Fibroblast of skin of left quadriceps (primary cell): ENCODE measurements at places on chromosomes 4 and X.

- peak; percentile 7 for DNase-seq
These were observed 304.1 kb upstream of the TECRL start for GRCh38 chr4:64713256-64713840.

DNA sequence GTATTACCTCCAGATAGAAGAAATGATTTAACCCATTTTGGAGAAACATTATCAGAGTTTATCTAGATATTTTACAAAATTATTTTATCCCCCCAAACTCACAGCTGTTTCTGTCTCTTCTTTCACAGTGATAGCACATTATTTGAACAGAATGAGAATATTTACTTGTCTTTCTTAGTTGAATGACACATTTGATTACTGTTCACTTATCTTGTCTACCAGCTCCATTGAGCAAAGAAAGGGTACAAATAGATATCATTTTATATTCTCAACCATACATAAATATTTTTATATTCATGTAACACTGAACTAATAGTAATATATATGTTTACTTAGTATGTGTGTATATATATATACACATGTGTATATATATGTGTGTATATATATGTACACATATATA, 364.2 kb downstream of the GALNTL6 start:
- no peak for DNase-seq

GRCh38 chr4:4539481-4539880, 2.4 kb downstream of the STX18 start:
- DNase-seq: no peak

GRCh38 chr4:185015108-185015507, 3.2 kb upstream of the HELT start:
- no peak for DNase-seq

DNA sequence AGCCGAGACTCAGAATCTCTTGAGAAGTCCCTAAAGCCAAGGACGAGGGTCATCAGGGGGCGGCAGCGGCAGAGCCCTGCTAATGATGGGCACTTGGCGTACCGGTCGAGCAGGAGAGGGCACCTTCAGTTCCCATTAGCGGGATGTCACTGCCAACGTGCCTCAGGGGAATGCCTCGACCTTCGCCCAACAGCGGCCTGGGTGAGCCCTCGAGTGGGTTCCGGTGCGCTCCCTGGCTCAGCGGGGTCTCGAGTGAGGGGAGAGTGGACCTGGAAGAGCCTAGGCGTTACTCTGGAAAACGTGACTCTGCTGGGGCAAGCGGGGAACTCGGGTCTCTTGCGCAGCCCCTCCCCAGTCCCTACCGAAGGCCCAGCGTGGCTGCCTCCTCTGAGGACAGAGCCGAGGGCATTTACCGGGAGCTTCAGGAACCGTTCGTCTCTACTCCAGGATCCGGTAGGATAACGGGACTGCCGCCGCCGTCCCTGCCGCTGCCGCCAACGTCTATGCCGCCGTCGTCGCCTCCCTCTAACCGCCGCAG, 36.9 kb downstream of the PGRMC1 start:
- no peak for DNase-seq

GRCh38 chr4:85966373-85966772, 393.5 kb downstream of the MAPK10 start:
- no peak for DNase-seq

- DNase-seq: no peak
These were observed 437.1 kb downstream of the MAGEB5 start for GRCh38 chrX:26653050-26653449.

DNA sequence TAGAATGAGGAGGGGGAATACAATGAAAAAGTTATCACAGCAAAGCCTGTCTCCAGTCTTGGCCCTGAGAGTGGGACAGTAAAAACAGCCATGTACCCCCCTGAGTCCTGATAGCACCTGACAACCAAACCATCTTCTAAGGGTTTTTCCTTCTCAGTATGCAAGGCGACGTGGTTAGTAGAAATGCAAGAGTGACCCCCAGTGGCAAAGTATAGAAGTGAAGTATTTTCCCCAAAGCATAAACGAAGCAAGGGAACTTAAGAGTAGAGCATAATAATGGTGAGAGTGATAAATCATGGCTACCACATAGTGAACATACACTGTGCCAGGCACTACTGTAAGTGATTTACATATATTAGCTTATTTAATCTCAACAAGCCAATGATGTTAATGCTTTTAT, 52.8 kb downstream of the FAM47C start:
- DNase-seq: no peak

GRCh38 chr4:127525608-127526007, 107.1 kb upstream of the INTU start:
- DNase-seq: no peak

GRCh38 chrX:10021461-10022272, 54.5 kb downstream of the CLDN34 start:
- DNase-seq: no peak

GRCh38 chr4:149793459-149793858, 22.2 kb downstream of the IQCM start:
- no peak for DNase-seq

GRCh38 chrX:4754878-4755604, 1041.6 kb upstream of the PRKX start:
- DNase-seq: no peak

- no peak for DNase-seq
These were observed 73.0 kb upstream of the SCOC start for GRCh38 chr4:140300271-140300970.

DNA sequence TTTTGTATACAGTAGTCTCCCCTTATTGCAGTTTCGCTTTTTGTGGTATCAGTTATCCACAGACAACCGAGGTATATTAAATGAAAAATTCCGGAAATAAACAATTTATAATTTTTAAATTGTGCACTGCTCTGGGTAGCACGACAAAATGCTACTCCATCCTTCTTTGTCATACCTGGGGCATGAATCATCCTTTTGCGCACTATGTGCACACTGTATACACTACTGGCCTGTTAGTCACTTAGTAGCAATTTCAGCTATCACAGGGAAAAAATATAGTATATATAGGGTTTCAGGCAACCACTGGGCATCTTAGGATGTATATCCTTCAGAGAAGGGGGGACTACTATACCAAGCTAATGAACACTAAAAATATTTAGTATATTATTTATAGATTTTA, 198.8 kb upstream of the FAT4 start:
- DNase-seq: no peak

DNA sequence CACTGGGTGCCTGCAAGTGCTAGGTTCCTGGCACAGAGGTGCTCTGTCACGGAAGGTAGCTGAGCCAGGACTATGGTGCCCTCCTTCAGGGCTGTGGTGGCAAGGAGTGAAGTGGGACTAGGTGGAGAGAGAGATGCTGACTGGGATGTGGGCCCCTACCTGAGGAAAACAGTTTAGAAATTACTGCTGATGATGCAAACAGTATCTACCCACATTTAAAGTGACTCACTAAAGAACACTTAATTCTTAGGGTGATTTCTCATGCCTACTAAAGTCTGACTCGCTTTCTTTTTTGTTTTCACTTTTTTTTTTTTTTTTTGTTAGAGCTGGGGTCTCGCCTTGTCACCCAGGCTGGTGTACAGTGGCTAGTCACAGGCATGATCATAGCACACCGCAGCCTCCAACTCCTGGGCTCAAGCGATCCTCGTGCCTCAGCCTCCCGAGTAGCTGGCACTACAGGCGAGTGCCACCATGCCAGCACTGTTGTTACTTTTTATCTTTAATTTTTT, 3.1 kb downstream of the ZNF185 start:
- DNase-seq: no peak

DNA sequence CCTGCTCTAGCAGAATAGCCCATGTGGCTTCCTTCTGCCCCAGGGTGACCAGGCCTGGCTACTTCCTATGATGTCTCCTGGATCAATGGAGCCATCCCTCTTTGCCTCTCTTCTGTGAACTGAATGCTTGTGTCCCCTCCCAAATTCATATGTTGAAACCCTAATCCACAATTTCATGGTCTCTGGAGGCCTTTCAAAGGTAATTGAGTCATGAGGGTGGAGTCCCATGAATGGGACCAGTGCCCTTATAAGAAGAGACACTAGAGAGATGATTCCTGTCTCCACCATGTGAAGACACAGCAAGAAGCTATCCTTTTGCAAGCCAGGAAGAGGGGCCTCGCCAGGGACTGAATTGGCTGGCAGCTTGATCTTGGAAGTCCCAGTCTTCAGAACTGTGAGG, 18.4 kb downstream of the CCKAR start:
- no peak for DNase-seq

- no peak for DNase-seq
These were observed 80.0 kb downstream of the ARSJ start for GRCh38 chr4:113899271-113900070.

DNA sequence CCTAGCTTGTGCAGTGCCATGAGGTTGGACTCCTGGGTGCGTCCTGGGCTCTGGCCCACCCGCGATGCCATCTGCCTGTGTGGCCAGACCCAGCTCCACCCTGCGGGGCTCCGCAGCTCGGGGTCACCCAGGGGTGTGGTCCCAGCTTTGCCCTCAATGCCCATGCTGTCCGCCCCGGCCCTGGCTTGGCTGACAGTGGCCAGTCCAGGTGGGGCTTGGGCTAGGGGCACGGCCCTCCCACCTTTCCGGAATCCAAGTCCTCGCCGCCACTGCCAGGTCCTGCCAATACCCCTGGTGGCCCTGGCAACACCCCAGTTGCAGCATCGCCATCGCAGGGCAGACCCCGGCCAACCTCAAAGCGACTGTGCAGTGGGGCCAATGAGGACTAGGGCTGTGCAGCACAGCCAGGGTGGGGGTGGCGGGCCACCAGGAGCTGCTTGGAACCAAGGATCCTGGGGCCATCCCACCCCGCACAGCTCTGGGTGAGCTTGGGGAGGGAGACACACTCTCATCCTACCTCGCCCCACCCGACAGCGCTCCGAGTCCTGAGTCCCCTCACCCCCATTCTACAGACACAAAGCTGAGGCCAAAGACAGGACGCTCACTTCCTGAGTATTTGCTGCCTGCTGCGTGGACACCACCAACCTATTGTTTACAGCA, 80.9 kb downstream of the ZNF718 start:
- DNase-seq: no peak

DNA sequence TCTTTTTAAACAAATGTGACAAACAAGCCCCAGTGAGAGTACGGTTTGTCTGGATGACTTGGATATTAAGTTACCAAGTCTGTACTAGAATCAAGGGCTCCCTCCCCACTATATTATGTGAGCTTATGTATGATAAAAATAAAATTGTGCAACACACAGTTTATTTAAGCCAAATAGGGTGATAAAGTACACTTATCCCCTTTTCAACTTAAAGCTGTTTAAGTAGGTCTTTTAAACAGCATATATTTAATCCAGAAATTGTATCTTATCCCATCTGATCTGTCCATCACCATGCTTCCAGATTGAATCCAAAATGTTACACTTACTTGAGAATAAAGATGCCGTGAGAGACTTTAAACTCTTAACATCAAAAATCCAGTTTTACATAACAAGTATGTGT, 2.0 kb upstream of the KLHL34 start:
- DNase-seq: no peak

DNA sequence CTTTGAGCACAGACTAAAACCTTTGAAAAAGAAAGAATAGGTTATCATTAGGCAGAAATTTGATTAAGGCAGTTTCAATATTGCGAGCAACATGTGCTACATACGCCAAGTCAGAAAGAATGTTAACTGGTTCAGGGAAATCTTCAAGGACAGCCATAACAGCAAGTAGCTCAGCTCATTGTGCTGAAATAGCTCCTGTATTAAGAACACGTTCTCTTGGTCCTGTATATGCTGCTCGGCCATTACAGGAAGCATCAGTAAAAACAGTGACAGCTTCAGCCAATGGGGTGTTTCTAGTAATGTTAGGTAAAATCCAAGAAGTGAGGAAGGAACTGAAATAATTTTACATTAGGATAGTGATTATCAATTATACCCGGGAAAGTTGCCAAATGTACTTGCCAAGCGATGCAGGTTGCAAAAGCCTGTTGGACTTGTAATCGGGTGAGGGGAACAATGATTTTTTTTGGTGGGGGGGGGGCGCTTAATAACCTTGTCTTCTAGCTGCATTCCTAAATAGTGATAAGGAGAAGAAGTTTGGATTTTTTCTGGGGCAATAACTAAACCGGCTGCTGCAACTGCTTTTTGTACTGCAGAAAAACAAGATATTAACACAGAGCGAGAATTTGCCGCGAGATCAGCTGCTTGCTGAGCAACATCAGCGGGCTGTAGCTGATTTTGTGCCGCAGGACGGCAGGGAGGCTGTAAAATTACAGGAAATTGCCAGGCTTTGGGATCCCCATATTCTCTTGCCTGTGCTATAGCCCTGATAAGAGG, 49.4 kb upstream of the RASSF6 start:
- DNase-seq: no peak

- no peak for DNase-seq
These were observed at the start of gene RNF212 for GRCh38 chr4:1113311-1114009. Gene RNF212 (minus strand): TSS chr4:1113564. CDS start chr4:1113464, 100 bp downstream.

DNA sequence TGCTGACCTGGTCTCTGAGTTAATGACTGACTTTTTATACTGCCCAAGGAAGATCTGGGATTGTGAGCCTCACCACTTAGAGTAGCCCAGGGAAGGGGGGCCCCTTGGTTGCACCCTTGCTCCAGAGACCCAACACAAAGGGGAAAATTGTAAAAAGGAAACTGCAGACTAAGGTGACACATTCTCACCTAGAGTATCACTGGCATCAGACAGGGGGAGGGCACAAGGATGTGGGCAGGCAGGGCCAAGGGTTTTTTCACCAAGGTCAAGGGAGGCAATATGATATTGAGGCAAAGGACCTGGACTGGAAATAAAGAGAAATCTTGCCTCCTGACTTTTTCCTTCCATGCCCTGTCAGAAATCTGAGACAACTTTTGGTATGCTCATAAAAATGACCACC, 386.2 kb upstream of the FGF16 start:
- no peak for DNase-seq

DNA sequence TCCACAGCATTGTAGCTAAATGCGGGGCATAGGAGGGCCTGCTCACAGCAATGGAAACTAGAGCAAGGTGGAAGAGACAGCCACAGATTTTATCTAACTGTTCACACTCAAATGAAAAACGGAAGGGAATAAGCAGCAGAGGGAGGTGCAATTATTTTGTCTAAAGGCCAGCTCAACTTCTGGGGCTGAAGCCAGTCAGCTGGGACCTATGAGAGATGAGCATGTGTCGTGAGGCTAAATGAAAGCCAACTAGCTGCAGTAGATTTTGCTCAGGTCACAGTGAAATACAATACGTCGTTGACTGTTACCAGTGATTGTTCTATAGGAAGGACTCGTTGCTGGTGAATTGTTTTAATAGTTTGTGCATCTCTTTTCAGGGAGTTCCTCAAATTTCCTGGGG, 26.4 kb upstream of the FGFBP2 start:
- no peak for DNase-seq

DNA sequence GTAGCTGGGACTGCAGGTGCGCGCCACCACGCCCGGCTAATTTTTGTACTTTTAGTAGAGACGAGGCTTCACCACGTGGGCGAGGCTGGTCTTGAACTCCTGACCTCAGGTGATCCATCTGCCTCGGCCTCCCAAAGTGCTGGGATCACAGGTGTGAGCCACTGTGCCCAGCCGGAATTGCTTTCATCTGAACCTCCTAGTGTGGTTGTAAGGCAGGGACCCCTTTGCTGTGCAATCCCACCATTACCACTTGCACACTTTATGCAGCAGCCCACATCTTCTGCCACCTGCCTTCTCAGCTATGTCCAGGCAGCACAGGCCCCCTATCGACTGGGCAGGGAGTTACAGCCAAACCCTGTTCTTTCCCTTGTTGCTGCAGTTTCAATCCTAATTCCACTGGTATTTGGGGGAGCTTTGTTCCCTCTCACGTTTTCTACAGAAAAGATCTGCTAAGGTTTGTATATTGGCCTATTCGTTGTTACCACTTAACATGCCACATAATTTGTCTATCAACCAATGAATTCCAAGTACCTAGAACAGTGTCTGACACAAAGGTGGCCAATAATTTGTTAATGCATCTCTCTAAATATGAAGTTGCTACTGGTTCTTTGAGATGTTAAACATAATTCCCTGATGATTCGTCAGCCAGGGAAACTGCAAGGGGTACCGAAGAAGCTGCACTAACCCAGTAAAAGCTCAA, 6.5 kb downstream of the RPL39 start:
- DNase-seq: no peak
